ENCODE measurements at places on chromosomes 2 and 18.

DNA sequence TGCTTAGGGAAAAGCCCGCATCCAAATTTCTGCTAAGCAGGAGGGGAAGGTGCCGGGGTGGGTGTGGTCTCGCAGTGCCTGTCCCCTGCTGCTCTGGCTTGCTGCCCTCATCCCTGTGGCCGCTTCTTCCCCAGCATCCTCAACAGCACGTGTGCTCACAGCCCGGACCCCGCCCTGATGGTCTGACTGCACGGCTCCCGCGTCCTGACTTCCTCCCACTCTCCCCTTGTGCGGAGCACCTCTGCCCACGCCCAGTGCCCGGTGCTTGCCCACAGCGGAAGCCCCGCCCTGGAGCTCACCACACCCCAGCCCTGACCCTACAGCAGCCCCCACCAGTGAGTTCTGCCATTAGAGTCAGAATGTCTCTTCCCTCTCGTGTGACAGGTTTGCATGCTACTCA is 277.9 kb downstream of the NDUFA10 start:
- DNase-seq, result no peak

DNA sequence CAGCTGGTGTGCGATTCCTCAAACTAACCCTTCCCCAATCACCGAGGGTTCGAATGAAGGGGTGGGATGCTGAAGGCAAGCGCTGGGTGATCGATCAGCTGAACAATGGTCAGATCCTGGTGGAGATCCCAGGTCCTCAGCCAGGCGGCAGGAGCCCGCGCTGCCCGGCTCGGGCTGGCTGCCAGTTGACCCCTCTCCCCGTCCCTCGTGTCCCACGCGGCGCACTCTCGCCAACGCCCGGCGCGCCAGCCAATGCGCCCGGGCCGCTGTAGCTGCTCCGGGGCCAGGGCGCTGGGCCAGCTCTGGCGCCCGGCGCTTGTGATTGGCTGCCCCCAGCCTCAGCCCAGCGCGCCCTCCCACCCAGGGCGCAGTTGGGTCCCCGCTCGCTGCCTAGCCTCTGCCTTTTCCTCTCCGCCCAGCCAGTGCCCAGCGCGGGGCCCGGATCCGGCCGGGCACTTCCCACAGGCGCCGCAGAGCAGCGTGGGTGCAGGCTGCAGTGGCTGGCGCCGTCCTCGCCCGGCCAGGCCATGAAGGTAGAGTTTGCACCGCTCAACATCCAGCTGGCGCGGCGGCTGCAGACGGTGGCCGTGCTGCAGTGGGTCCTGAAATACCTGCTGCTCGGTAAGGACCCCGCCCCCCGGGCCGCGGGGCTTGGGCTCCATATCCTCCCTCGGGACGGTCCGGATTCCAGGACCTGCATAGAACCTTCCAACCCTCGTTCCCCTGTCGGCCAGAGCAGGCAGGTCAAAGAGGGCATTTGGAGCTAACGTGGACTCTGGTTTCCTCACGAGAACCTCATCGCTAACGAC is at the start of gene MOGAT1:
Gene MOGAT1, plus strand, starts transcription at position 400 of the 809 bp plus-strand sequence. Its CDS starts 128 bp downstream, at position 528.
- DNase-seq, result peak; percentile 32

GRCh38 chr2:100017633-100018032 is 124.8 kb downstream of the AFF3 start:
- DNase-seq, result no peak

DNA sequence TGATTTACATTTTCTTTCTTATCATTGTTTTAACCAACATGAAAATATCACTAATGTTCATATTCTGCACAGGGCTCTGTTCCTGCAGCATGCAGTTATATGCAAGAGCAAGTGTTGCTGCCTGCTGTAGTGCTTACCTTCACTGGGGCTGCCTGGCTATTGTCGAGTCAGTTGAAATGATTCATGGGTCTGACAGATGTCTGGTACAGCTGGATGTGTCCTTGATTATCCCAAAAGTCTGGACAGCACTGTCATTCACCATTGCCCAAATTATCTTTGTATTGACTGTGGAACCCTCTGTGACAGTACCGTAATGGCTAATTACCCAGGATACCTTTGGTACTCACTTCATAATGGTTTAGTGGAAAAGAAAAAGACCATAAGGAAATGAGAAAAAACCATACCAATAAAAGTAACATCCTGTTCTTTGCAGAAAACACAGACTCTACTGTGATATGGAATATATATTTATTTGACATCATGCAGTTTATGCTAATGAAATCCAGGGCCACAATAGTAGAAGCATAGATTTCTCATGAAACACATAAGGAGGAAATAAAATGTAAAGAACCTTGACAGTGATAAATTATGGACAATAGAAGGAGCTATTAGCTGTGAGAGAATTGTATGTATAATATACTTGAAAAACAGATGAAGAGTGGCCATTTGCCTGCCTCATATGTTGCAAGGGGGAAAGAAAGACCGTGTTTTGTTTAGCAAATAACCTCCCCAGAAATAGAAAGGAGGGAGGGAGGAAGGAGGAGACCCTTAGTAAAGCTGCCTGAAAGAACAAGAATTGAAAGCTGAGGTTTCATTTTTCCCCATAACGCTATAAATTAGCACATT is 249.8 kb upstream of the ATP5MC3 start:
- DNase-seq, result no peak
